ENCODE measurements at places on chromosomes 5 and 9.

DNA sequence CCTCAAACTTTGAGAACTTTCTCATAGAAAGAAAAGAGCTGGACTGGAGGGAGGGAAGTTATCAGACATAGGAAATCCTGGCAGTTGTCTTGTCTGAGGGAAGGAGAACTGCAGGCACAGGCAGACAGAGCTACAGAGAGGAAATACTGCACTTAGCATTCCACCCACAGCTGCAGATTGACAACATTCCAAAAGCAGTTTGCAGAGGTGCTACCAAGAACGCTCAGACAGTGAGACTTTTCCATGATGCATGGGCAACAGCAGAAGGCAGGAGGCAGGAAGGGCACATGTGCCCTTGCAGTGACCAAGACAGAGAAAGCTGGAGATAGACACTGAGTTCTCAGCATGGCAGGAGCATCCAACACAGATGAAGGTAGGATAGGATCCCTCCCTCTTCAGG is 327.5 kb upstream of the ZNF462 start:
- no peak for DNase-seq

DNA sequence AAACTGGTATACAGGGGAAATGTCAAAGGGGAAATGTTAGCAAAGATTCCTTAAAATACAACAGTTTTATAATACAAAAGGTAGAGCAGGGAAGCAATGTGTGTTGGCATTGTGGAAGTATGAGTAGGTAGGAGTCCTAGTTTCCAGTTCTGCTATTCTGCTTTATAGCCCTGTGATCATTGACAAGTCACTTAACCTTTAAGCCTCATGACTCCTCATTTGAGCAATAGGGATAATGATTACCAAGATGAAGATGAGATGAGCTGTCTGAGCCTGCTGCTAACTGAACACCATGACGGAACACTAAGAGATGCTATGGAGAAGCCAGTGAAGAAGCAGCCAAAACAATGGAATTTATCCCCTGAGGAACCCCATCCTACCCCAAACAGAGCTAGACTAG is 251.7 kb downstream of the PAPPA start:
- no peak for DNase-seq

DNA sequence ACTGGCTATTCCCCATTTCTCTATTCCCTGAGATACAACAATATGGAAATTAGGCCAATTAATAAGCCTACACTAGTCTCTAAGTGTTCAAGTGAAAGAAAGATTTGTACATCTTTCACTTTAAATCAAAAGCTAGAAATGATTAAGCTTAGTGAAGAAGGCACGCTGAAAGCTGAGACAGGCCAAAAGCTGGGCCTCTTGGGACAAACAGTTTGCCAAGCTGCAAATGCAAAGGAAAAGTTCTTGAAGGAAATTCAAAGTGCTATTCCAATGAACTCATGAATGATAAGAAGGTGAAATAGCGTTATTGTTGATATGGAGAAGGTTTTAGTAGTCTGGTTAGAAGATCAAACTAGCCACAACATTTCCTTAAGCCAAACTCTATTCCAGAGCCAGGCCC is 256.2 kb downstream of the ZSWIM6 start:
- no peak for DNase-seq

DNA sequence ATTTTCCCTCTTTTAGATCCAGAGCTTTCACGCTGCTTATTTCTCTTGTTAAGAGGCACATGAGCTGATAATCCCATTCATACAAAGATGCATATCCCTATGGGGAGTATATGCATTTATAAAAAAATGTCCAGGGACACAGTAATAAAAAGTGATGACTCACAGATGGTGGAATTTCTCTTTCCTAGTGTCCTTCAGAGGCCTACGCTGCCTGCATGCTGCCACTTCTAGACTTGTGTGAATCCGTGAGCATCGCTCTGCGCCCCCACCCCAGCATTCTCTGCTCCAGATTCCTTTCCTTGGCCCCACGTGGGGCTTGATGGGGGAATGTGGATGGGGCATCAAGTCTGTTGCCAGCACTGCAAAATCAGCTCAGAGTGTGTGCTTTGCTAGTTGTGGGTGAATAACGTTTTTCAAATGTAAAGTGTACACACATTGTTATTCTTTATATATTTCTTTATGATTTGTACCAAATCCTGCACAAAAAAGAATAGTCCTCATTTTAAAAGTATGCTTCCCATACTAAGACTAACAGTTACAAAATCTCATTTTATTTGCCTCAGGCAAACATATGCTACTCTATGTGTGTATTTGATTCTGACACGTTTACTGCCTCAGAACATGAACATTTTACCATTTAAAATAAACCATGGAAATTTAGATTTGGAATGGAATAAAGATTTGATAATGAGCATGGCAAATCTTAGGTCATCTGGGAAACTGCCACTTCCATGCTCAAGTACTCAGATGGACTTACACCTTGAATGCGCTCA is 22.4 kb upstream of the RASGRF2 start:
- no peak for DNase-seq

- no peak for DNase-seq
Measured at GRCh38 chr5:170076211-170076610, 29.5 kb upstream of the FOXI1 start.

- no peak for DNase-seq
Measured at GRCh38 chr5:83378624-83379289, 92.8 kb upstream of the VCAN start.

- no peak for DNase-seq
Measured at GRCh38 chr5:23071682-23072081, 218.5 kb upstream of the CDH12 start.

DNA sequence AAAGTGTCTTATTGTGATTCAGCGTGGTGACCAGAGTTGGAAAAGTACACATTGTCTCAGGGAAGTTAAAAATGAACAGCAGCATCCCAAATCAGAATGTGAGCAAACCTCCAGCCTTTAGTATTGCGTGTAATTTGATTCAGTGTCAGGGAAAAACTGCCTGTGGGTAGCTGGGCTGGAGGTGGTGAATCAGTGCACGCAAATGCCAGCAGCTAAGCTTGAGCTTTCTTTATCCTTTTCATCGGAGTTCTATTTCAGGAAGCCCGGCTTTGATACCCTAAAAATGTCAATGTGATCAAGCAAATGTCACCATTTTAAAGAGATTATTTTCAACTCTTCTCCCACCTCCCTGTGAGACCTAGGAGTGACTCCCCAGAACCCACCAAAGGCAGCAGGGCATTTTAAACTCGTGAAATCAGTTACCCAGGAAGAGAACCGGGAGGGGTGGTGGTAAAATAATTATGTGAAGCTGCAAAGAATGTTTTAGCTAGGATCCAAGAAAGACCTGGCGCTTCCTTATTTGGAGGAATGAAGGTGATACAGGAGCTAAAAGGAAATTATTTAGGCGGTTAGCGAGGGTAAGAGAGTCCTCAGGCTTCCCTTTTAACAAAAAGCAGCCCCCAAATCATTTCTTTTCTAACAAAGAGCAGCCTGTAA is 25.7 kb upstream of the C5orf47 start:
- no peak for DNase-seq

DNA sequence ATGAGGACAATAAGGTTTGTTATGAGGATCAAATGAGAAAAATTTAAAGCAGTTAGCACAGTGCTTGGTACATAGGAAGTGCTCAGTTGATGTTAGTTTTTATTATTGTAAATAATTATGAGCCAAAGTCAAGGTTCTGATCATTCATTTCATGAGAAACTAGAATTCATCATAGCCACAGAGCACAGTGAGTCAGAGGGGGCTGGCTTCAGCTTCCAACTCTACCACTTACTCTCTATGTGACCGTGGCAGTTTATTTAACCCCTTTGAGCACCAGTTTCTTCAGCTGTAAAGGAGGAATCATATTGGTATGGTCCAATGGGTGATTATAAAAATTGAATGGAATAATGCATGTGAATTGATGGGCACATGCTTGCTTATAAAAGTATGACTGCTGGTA is 39.4 kb downstream of the KLHL3 start:
- no peak for DNase-seq

DNA sequence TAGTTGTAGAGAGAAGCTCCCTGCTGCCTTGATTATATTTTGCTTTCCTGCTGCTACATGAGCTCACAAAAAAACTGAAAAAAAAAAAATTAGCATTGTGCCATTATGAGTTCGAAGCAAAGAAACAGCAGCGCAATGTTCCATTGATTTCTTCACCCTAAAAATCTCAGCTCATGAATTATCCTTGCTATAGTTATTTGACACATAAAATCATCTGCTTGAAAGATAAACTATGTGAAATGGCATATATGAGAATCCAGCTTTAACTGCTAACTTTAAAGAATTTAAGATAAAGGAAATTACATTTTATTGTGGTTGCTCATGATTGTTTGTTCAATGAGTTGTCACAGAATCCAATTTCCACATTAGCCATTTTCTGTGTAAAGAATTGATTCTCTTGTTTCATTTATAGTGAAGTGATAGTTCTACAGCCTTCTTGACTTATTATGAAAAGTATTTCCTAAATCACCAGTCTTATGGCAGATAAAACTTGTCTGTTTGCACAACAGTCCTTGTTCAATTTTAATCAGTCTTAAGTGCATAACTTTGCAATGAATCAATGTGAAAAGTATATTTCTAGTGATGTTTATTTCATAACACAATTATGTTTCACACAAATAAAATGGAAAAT is 1275.0 kb upstream of the CDH9 start:
- no peak for DNase-seq

DNA sequence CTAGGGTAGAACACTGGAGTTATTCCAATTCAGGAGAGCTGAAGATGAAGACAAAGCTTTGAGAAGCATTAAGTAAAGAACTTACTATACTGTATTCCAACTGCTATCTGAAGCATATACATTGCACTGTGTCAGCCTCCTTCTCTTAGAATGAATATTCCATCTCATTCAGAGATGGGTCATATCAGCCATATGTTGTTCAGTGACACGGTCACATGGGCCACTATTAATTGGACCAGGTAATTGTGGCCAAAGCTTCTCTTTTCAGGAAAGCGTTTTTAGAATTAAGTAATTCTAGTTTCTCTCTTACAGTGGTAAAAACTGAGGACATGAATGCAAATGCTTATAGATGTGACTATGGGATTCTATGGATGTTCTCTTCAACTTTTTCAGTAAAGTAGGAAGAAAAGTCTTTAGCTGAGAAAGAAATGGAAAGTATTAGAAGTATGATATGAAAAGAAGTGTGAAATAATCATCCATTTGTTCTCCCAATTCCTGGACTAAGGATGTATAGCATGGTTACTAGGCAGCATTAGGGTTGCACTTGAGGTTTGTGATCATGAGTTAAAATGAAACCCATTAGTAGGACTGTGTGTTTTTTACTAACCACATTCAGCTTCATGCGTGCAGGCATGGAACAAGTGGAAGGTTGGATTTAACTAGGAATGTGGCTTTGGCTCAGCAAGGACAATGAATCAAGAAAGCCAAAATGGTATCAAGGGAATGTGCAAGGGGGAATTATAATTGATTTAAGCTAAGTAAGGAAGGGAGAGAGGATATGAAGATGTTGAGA is 40.9 kb downstream of the CETN3 start:
- no peak for DNase-seq

- DNase-seq, result no peak
Measured at GRCh38 chr5:40202814-40203440, 476.8 kb upstream of the PTGER4 start.

DNA sequence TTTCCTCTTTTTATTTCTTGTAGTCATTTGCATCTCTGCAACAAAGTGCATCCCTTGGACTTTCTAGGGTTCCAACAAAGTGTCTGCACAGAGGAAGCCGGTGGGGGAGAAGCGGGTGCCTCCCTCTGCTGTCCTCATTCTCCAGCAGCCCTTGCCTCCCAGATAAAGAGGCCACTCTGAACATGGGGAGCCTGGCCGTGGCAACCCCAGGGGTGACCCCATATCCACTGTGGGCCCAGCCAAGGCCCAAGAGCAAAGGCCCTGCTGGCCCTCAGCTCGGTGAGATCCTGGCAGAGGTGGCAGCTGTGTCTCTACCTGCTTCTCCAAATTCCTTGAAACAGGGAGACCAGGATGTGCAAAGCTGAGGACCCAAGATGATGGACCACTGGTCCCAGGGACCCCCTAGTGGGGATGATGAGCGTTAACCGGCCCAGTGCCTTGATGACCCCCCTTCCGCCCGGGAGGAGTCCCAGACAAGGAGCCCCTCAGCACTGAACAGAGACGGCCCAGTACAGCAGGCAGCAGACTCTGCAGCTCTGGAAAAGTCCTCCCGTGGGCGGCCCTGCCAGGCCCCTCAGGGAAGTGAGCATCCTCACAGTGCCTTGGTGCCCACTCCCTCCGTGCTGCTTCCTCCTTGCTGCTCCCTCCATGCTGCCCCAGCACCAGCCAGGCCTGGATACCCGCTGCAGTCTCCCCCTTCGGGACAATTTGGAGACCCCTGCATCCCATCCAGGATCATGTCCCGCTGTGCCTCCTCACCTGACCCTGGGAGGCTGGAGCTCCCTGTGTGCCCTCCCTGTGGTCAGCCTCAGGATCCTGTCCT is 62.5 kb downstream of the MRPL36 start:
- no peak for DNase-seq

DNA sequence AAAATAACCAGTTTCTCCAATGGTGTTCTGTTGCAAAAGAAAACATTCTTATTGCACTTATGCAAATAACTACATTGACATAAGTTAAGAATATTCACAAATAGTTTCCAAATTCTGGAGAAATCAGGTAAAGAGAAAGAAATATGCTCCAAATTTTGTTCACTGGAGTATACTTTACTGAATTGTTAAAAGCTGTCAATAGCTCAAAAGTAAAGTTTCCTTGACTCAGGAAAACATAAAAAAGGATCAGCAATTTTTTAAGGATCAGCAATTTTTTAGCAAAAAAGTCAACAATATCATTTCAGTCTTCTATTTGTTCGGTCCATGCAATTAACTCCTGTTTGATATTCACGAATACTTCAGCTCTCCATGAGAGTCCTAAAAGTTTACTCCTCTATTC is 51.6 kb downstream of the ANXA2R start:
- DNase-seq, result no peak

DNA sequence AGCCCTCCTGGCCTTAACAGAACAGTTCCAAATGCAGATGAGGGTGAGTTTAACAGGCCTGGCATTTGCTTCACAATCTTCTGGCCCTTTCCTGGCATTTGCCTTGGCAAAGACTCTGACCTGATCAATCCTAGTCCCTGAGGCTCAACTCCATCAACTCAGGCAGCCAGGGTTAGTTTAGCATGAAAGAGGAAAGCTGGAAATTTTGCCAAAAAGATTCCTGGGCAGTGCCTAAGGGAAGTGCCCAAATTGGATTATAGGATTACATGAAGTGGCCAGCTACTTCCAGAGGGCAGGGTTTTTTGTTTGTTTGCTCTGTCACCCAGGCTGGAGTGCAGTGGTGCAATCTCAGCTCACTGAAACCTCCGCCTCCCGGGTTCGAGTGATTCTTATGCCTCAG is 36.8 kb downstream of the PCDHAC2 start:
- DNase-seq, result no peak

GRCh38 chr5:123273984-123274383 is 149.2 kb downstream of the CEP120 start:
- DNase-seq, result no peak

DNA sequence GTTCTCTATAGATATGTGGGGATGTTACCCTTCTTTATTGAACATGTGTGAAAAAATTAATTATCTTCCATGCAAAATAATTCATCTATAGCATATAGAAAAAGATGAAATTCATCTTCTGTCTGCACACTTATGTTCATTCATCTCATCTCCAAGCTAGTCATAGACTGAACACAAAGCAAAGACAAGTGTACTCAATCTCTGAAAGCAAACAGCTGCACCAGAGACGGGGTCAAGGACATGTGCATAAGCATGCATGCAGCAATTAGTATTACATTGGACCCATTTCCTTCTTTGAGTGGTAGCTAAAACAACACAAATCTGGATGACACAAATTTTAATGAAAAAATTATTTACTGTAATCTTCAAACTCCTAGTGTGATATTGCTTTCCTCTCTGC is 547.0 kb upstream of the COX7C start:
- no peak for DNase-seq

GRCh38 chr5:178931846-178932760 is 8.9 kb upstream of the ZNF454 start:
- DNase-seq, result no peak

GRCh38 chr5:59424515-59424914 is 469.0 kb downstream of the PDE4D start:
- DNase-seq, result no peak

Data from spleen (tissue), 13 donors.